ENCODE measurements at places on chromosomes 5 and 9. TPM values are rescaled to one million over a fixed set of nuclear protein-coding genes. Genes with fewer than 3 reads are reported as not detected.

SPATA31E1 gene
- polyA plus RNA-seq: not detected

- DNase-seq: no peak
These were observed 5.3 kb downstream of the RALGDS start for GRCh38 chr9:133115604-133116345.

DNA sequence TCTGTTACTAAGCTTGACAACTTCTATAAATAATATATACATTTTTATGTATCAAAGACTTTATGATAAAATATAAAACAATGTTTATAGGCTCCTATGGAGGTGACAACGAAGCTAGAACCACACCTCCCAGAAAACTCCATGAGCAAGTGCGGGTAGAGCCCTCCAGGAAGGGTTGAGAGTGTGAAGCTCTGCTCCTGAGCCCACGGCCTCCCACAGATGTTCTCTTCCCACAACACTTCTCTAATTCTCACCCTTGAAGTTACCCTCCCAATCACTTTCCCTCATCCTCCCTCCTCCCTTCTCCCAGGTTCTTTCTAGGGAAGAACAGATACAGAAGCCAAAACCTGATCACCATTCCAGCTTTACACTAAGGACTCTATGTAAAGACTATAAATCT, 427.6 kb downstream of the SPOCK1 start:
- no peak for DNase-seq

GRCh38 chr5:156438076-156438475, 111.1 kb downstream of the SGCD start:
- DNase-seq: no peak

- no peak for DNase-seq
These were observed 4.9 kb downstream of the SLC25A51 start for GRCh38 chr9:37899041-37899440.

DNA sequence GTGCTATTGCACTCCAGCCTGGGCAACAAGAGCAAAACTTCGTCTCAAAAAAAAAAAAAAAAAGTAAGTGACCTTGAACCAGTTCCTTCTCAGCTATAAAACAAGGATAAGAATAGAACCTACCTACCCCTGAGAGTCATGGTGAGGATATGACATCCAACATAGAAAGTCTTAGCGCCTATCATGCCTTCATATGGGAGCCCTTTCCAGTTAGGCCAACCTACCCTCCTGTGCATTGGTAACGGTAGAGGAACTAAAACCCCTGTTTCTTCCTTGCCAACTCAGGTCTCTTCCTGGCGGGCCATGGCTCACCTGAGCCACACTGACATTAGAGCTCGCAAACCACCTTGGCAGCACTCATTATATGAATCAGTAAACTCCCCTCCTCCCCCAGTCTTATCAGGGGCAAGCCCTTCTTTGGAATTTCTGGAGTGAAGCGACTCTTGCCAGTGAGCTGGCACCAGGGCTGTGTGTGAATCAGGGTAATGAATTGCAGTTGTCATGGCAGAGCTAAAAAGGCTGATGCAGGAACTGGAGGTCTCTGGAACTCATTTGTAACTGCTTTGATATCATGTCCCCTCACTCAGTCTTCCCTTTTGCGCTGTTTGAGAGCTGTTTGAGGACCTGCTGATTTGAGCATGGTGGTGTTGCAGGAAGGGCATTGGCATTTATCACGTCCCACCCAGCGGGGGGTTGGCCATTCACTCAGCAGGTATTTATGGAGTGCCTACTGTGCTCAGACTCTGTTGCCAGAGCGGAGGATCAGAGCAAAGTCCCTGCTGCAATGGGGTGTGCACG, 10.3 kb downstream of the WWC1 start:
- no peak for DNase-seq

GABRA6 gene
- 0.17 TPM for polyA plus RNA-seq

DNA sequence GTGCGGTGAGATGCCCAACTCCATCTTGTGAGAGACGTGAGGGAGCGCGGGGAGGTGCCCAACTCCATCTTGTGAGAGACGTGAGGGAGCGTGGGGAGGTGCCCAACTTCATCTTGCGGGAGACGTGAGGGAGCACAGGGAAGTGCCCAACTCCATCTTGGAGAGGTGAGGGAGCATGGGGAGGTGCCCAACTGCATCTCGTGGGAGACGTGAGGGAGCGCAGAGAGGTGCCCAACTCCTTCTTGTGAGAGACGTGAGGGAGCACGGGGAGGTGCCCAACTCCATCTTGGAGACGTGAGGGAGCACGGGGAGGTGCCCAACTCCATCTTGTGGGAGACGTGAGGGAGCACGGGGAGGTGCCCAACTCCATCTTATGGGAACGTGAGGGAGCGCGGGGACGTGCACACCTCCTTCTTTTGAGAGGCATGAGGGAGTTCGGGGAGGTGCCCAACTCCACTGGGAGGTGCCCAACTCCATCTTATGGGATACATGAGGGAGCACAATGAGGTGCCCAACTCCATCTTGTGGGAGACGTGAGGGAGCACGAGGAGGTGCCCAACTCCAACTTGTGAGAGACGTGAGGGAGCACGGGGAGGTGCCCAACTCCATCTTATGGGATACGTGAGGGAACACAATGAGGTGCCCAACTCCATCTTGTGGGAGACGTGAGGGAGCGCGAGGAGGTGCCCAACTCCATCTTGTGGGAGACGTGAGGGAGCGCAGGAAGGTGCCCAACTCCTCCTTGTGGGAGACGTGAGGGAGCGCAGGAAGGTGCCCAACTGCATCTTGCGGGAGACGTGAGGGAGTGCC, 235.4 kb downstream of the CACNA1B start:
- DNase-seq: no peak

GRCh38 chr9:14500705-14501104, 186.8 kb upstream of the NFIB start:
- DNase-seq: no peak

PDCD1LG2 gene
- polyA plus RNA-seq: 0.13 TPM

C9orf153 gene
- polyA plus RNA-seq: 0.24 TPM

- DNase-seq: no peak
These were observed 416.5 kb downstream of the MLLT3 start for GRCh38 chr9:20205821-20206220.

SPINK7 gene
- polyA plus RNA-seq: 0.12 TPM

GRCh38 chr5:141354900-141355469, at the start of gene PCDHGA4:
Gene PCDHGA4, plus strand, starts transcription at chr5:141355021. Its CDS starts 87 bp downstream, at chr5:141355108.
- DNase-seq: no peak

SHC3 gene
- polyA plus RNA-seq: 2.2 TPM

MAN2A1 gene
- polyA plus RNA-seq: 79.1 TPM

DNA sequence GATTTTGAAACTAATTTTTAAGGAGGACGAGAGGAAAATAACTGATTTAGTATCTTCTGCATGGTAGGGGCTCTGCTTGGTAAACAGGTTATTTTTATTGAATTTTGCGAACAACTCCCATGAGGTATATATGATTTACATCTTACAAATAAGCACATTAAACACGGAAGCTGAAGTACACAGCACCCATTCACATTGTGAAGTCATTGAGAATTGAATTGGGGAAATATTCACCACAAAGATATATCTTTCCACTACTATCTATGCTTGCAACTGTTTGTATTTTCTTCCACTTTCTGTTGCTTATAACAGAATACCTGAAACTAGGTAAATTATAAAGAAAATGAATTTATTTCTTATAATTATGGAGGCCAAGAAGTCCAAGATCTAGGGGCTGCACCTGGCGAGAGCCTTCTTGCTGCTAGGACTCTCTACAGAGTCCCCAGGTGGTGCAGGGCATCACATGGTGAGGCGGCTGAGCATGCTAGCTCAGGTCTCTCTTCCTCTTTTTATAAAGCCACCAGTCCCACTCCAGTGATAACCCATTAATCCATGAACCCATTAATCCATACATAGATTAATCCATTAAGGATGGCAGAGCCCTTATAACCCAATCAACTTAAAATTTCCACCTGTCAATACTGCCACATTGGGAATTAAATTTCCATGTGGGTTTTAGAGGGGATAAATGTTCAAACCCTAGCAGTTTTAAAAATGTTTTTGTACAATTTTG, 79.0 kb upstream of the ZNF608 start:
- DNase-seq: no peak

DNA sequence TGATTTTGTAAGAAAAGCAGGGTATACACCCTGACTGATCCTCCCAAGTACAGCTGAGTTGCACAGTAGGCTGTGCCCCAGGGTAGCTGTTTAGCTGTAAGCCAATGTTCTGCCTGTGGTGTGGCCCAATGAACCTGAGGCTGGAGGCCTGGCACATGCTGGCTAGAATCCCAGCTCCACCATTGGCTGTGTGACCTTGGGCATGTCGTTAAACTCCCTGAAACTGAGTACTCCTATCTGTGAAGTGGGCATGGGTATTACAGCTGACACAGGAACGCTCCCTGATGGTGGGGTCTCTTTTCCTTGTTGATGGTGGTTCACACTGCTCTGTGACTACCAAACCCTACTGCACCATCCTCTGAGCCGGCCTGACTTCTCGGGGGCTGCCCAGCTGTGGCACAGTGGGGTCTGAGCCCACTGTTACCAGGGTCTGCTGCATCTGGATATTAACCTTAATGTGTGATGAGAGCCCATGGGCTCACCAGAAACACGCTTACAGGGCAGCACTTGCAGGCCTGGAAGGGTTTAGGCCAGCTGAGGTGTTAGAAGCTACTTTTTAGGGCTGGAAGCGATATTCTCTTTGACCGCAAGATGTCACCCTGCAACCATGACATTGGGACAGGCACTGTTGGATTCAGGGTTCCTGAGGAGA, 7.0 kb upstream of the GADD45G start:
- DNase-seq: no peak

GRCh38 chr5:78562001-78562400, 86.6 kb downstream of the LHFPL2 start:
- no peak for DNase-seq

WHRN gene
- 6.8 TPM for polyA plus RNA-seq

DNA sequence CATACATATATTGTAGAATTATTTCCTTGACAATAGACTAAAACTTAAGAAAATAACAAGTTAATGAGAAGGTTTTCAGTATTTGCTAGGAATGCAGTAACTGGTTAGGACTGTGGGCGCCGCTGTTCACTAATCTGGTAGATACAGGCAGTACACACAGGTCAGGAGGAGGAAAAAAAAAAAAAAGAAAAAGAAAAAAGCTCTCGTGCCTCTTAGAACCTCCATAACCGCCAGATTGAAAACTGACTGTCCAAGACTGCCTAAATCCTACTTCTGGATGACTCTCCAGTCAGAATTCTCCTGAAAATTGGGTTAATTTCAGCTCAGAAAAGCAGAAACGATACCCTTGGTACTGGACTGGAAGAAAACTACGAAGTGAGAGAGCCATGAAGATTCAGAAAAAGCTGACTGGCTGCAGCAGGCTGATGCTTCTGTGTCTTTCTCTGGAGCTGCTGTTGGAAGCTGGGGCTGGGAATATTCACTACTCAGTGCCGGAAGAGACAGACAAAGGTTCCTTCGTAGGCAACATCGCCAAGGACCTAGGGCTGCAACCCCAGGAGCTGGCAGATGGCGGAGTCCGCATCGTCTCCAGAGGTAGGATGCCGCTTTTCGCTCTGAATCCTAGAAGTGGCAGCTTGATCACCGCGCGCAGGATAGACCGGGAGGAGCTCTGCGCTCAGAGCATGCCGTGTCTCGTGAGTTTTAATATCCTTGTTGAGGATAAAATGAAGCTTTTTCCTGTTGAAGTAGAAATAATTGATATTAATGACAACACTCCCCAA, at the start of gene PCDHGA1:
Gene PCDHGA1, plus strand, starts transcription at position 216 of the 782 bp plus-strand sequence.
- DNase-seq: no peak

All from right renal cortex interstitium (tissue), 3 donors.